ENCODE measurements at places on chromosomes 16 and 17.

DNA sequence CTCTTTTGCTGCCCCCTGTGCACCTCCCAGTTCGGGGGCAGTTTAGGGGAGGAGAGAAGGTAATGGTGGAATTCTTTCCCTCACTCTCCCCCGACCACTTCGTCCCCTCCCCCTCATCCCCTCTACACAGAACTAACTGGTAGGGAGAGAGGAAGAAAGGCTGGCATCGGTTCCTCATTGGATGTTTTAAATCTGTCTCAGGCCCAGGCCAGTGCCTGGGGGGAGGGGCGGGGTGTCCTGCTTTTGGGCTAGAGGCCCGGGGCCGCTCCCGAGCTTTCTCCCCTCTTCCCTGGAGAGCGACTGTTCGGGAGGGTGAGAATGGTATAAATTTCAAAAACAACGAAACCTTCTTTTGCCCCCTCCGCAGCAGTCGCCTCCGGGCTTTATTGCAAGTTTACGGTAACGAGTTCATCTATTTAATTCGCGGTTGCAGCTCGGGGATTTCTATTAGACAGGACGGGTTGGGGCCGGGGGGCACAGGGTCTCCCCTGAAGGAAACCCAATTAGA, at the start of gene PRAC2:
Gene PRAC2, plus strand, starts transcription at position 271 of the 508 bp plus-strand sequence. CDS start 1,226 bp downstream, outside the sequence.
- no peak for DNase-seq

- DNase-seq: no peak
Observed at GRCh38 chr17:49949634-49950033, 19.4 kb upstream of the DLX4 start.

DNA sequence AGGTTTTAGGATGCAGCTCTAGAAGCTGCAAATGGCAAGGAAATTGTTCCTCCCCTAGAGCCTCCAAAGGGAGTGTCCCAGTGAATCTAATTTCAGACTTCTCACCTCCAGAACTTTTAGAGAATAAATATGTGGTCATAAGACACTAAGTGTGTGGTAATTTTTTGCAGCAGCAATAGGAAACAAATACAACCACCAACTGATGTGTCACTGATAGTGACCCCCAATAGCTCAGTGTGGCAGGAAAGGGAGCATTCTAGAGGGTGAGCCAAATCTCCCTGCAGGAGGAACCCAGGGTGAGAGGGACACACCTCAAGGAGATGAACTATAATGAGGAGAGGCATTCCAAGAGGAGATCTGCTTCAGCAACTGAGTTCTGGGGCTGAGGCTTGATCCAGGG, 4.1 kb downstream of the CCL4L2 start:
- no peak for DNase-seq

- DNase-seq: peak; percentile 86
Observed at GRCh38 chr17:77444984-77445759, 304.4 kb downstream of the SEC14L1 start.

DNA sequence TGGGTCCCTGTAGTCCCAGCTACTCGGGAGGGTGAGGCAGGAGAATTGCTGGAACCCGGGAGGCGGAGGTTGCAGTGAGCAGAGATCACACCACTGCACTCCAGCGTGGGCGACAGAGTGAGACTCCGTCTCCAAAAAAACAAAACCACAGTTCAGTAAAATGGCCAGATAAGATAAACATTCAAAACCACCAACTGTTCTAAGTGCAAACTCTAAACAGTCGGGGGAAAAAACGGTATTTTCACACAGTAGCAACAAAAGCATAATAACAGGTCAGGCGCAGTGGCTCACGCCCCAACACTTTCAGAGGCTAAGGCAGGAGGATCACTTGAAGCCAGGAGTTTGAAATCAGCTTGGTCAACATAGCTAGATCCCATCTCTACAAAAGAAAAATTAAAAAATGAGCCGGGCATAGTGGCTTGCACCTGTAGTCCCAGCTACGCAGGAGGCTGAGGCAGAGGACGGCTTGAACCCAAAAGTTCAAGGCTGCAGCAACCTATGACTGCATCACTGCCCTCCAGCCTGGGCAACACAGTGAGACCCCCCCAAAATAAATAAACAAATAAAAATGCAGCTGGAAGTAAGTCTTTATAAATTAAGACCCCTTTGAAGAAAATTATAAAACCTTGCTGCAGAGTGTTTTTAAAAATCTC, 10.8 kb upstream of the HASPIN start:
- no peak for DNase-seq

DNA sequence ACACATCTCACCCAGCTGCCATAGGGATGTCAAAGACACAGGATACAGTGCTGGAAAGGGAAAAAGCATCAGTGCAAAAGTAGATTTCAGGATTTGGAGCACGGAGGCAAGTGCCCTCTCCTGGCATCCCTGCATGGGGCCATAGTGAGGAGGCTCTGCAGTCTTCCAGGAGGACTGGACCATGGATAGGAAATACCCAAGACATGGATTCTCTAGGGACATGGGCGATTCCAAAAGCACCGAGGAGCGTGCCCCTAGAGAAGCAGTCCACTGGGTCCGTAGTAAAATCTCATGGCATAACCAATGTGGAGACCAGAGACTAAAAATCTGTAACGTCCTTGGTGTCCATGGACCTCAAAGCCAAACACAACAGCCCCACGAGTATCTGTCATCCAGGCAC, 818.2 kb downstream of the KCNJ18 start:
- no peak for DNase-seq

GRCh38 chr17:18300725-18301480, 13.9 kb downstream of the TOP3A start:
- DNase-seq: peak; percentile 6

GRCh38 chr17:29615492-29616299, 7.0 kb downstream of the CORO6 start:
- peak; percentile 84 for DNase-seq

- DNase-seq: no peak
Observed at GRCh38 chr16:67206838-67207248, 7.9 kb downstream of the ELMO3 start.

GRCh38 chr17:65690626-65691310, 129.3 kb upstream of the AXIN2 start:
- no peak for DNase-seq

- no peak for DNase-seq
Observed at GRCh38 chr16:62863139-62863538, 826.9 kb upstream of the CDH8 start.

DNA sequence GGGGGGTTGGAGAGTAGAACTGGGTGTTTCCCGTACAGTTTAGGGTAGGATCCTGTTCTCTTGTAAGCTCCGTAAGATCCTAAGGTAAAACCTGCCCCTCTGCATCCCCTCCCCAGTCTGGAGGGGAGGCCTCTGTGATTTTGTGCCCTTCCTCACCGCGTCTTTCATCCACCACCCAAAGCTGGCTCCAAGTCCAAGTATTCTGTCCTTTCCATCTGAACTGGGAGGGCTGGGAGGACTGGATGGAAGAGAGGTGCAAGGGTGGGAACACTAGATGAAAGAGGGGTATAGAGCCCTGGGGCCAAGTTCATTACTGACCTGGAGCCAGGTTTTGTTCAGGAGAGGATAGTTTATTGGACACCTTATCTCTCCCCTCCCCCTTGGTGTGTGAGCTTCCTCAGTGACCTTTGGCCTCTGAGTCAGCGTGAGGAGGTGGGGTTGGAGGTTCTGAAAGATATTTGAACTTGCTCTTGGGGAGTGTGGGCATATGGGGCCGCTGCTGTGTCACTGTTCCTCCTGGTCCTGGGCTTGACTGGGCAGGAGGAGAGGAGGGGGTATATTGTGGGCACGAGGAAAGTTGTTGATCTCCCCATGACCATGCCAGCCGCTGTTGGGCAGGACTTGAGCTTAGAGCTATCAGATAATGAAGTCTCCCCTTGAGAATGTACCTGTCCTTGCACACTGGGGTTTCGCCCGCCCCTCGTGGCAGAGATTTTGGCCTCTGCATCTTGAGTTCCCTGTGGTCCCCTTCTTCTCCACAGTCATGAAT, 1.6 kb downstream of the LASP1 start:
- DNase-seq: peak; percentile 69

DNA sequence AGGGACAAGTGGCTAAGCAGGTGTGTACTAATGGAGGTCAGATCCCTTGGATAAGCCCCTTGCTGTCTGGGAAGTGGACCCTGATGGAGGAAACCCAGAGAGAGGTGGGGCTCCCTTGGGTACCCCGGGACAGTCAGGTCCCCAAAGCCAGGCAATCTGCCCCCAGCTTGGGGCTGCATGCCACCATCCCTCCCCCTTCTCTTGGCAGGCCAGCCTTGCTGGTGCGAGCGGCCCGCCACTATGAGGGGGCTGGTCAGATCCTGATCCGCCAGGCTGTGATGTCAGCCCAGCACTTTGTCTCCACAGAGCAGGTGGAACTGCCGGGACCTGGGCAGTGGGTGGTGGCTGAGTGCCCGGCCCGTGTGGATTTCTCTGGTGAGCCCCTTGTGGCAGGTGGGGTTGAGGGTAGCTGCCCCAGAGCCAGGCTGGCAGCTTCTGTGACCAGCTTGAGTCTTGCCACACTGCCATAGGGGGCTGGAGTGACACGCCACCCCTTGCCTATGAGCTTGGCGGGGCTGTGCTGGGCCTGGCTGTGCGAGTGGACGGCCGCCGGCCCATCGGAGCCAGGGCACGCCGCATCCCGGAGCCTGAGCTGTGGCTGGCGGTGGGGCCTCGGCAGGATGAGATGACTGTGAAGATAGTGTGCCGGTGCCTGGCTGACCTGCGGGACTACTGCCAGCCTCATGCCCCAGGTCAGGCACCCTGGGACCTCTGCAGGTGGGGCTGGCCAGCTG, 20.1 kb downstream of the FCSK start:
- DNase-seq: no peak

- no peak for DNase-seq
Observed at GRCh38 chr17:45843722-45844121, 959 bp upstream of the SPPL2C start.

- no peak for DNase-seq
Observed at GRCh38 chr17:63395075-63395805, 50.9 kb downstream of the CYB561 start.
